NCI-H2081 treated with DMSO at 0.1 percent for 48 hours (cell line): ENCODE measurements at places on chromosomes 3 and 15.

- DNase-seq, result no peak
Measured at GRCh38 chr3:173709026-173709425, 311.5 kb downstream of the NLGN1 start.

GRCh38 chr3:152402695-152403451 is 134.1 kb downstream of the MBNL1 start:
- DNase-seq, result no peak

DNA sequence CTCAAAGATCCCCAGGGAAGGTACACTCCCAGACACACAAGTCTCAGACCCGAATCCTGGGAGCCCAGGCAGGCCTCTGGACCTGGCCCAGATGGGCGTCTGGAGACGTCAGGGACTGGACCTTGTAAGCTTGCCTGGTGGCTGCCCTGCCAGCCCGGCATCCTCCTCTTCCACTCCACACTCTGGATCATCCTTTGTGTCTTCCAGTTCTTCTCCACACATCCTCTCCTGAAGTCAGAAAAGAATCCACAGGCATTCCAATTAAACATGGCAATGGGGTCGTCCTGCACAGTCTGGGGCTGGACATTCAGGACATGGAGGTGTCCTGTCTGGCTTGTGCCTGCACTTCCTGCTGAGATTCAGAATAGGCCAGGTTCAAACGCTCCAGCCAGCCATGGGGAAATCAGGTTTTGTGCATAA is 208.8 kb upstream of the IGF1R start:
- DNase-seq, result no peak

DNA sequence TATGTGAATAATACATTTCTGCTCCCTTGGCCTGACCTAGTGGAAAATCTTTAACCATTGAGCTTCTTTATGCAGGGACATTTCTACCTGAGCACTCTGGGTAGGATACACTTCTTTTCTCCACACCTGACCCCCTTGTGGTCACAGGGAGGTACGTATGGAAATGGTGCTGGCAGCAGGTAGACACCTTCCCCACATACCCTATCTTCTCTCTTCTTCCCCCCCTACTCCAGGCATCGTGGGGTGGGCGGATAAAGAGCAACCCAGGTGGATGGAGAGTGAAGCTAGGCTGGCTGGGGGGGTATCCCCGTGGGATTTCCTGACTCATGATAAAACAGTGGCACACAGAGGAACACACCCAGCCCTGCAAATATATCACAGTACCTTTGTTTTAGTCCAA is 312.1 kb downstream of the ARRDC4 start:
- no peak for DNase-seq

- DNase-seq, result no peak
Measured at GRCh38 chr15:101276501-101277037, 716 bp downstream of the SELENOS start.

GRCh38 chr3:107911337-107912000 is 179.4 kb downstream of the CD47 start:
- no peak for DNase-seq

DNA sequence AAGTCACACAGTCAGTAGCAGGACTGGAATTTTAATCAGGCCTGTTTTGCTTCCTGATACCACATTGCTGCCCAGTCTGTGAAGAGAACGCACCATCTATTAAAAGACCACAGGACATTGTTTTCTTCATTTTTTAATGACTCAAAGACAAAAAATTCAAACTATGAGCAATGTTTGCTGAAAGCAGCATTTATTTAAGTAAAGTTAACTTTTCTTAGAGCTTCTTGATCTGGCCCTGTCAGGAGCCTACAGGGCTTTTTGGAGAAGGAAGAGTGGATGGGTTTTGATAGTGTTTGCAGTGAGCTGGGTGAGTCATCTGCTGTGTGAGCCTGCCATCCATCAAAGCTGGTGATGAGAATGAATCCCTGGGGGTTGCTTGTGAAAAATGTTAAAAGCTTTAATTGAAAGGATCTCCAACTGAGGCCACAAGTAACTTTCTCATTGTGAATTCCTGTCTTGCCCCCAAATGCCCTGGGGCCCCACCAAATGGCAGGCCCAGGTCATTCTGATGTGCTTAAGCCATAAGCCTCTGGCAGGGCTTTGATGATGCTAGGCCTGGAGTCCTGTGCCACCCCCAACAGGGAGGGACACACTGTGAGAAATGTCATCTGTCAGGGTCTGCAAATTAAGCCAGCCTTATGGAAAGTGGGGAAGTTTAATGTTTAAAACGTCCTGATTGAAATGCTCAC is 136.2 kb upstream of the PFN2 start:
- no peak for DNase-seq

DNA sequence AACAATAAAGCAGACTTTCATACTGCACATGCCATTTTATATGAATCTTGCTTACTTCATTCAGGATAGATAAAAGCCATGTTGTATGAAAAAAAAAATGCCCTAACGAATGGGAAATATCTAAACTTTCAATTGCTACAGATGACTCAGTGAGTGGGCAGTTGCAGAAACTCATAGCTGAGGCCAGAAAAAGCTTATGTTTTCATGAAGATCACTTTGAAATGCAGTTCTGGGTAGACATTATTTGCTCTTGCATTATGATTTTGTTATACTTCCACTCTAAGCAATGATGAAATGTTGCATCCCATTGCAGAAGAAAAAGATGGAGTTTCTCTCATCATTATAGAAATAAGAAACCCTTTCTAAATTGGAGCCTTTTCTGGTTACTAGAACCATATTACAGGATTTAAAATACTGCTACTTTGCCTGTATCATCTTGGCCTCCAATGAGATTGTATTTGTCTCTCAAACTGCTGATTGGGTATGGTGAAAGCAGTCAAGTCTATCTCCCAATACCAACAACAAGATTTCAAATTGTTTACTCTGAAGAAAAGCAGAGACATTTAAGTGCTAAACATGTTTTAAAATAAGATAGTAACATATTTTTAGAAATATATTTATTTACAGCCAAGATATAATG is 17.0 kb downstream of the PEAK1 start:
- DNase-seq, result no peak

- no peak for DNase-seq
Measured at GRCh38 chr15:89356634-89357298, 22.1 kb upstream of the POLG start.

DNA sequence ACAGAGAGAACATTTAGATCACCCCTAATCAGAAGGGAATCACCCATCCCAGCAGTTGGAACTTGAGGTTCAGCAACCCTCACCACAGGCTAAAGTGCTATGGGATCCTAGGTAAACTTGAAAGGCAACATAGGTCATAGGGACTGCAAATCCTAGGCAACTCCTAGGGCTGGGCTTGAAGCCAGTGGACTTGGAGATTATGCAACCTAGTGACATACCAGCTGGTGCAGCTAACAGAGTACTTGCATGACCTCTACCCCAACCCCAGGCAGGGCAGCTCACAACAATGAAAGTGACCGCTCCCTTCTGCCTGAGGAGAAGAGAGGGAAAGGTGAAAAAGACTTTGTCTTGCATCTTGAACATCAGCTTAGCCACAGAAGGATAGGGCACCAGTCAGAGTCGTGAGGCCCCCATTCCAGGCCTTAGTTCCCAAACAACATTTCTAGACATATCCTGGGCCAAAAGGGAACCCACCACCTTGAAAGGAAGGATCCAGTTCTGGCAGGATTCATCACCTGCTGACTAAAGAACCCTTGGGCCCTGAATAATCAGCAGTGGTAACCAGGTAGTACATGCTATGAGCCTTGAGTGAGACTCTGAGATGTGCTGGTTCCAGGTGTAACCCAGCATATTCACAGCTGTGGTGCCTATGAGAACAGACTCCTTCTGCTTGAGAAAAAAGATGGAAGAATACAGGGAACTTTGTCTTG is 37.6 kb upstream of the FBN1 start:
- DNase-seq, result no peak

DNA sequence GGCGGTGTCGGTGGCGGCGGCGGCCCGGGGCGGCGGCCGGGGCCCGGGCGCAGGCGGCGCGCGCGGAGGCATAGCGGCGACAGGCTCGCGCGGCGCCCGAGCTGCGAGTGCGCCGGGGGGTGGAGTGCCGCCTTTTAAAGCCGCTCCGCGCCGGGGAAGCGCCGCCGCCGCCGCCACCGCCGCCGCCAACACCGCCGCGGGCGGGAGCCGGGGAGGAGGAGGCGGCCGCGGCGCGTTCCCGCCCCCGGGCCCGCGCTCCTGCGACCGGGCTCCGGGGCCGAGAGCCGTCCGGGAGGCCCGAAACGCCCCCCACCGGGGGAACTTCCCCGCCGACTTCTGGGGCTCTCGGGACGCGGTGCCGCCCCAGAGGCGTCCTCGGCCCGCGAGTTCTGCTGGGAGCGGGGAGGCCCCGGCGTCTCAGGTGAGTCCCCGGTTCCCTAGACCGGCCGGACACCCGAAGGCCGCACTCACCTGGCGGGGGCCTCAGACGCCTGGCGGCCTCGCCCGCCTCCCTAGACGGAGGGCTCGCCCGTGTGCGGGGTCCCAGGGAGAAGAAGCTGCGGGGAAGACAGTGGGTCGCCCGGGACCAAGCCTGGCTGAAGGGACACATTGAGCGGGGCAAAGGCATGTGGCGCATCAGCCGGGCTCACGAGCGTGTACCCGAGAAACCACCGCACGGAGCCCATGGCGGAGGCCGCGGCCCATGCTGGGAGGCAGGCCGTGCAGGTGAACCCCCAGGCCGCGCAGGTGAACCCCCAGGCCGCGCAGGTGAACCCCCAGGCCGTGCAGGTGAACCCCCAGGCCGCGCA is at the start of gene PCSK6:
TSS of gene PCSK6 (minus strand) at position 109 of the 809 bp plus-strand sequence. CDS start at position 72, 37 bp downstream.
- no peak for DNase-seq

- no peak for DNase-seq
Measured at GRCh38 chr3:135310317-135310716, 515.3 kb downstream of the EPHB1 start.

DNA sequence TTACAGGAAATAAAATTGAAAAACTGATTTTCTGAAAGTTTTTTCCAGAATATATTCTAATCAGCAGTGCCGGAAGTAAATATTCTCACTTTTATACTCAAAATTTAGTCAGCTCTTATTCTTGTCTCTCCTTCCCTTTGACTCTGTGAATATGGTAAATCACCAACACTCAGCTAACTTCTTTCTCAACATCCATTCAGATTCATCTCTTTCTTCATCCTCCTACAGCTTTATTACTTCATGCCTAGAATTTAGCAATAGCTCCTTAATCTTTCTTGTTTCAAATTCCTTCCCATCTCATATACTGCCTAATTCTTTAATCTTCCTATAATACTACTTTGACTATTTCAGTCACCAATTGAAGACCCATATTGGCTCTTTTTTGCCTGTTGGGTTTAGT is 67.9 kb downstream of the FGF7 start:
- DNase-seq, result no peak

GRCh38 chr3:142818651-142819050 is 70.2 kb downstream of the PCOLCE2 start:
- DNase-seq, result no peak
